ENCODE measurements at places on chromosomes 3 and 15. TPM values are rescaled to one million over a fixed set of nuclear protein-coding genes. Genes with fewer than 3 reads are reported as not detected.

DNA sequence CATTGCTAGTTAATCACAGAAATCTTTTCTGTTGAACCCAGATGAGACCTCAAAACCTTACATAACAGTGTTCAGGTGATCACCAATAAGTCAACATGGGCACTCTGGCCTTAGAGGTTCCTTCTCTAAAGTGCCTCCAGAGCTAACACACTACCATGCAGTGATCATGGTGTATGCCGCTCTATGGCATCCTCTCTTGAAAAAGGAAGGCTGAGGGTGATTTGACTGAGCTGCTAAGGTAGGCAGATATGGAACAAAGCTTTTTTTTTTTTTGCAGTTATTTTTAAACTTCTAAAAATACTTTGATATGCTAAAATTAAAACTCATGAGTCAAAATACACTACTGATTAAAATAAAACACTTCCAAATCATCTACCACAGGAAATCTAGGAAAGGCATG, 46.0 kb downstream of the IGF2BP2 start:
- DNase-seq = no peak

Gene P2RY12
- total RNA-seq = not detected

DNA sequence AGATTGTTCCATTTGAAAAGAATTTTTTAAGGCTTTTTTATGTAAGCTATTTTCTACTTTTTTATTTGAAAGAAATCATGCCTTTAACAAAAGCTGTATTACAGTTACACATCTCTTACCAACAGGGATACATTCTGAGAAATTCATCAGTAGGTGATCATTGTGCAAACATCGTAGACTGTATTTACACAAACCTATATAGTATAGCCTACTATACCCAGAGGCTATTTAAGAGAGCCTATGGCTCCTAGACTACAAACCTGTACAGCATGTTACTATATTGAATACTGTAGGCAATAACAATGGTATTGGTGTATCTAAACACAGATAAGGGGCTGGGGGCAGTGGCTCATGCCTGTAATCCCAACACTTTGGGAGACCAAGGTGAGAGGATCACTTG, 43.1 kb downstream of the PEAK1 start:
- DNase-seq = no peak

Gene MAP2K5
- 2.2 TPM for total RNA-seq

GRCh38 chr3:112709911-112710310, 69.0 kb upstream of the CCDC80 start:
- DNase-seq = no peak

GRCh38 chr3:136932978-136933772, 24.6 kb upstream of the IL20RB start:
- DNase-seq = no peak

GRCh38 chr3:58214484-58215316, 3.9 kb upstream of the DNASE1L3 start:
- DNase-seq = no peak

- DNase-seq = no peak
Observed at GRCh38 chr3:135020181-135020580, 225.1 kb downstream of the EPHB1 start.

Gene KATNBL1
- total RNA-seq = 54.4 TPM

DNA sequence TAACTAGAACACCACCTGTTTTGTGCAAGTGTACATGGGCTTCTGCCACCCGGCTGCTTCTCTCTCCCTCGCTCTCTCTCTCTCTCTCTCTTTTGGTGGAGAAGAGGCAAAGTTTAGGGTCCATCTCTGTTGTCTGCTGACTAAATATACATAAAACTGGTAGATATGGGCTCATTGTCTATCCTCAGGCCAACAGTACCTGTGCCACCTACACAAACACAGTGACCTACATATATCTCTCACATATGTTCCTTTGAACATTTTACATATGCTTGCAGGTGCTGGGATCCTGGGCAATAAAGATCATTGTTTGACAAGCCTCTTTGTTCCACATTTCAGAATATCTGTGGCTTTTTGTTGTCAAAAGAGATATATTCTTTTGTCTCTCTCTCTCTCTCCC, 256.3 kb upstream of the KCNH8 start:
- no peak for DNase-seq

DNA sequence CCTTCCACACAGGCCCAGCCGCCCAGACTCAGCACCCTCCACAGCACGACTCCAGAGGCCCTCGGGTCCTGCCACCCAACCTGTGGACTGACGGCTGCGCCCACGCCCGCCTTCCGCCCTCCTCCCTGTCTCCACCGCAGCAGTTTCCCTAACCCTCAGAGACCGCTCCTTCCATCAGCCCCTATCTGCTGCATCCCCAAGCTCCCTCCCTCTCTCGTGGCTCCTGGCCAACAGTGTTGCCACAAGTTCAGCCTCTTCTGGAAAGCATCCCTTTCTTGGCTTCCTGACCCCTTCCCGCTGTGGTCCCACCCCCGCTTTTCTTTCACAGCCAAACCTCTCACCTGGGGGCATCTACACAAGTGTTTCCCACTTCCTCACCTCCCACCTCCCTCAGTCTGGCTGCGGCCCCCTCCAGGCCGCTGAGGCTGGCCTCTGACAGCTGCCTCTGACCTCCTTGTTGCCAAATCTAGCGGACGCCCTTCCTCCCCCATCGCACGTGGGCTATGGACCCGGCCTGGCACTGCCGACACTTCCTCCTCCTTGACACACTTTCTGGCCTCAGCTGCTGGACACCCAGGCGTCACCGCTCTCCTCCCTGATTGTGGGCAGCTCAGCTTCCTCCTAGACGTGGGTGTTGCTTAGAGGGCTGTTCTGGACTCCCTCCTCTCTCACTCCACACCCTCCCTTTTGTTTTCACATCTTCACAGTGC, 168.8 kb upstream of the TLE3 start:
- DNase-seq = peak; percentile 76

Gene FOXB1
- 0.06 TPM for total RNA-seq

Gene ZNF662
- 0.30 TPM for total RNA-seq

DNA sequence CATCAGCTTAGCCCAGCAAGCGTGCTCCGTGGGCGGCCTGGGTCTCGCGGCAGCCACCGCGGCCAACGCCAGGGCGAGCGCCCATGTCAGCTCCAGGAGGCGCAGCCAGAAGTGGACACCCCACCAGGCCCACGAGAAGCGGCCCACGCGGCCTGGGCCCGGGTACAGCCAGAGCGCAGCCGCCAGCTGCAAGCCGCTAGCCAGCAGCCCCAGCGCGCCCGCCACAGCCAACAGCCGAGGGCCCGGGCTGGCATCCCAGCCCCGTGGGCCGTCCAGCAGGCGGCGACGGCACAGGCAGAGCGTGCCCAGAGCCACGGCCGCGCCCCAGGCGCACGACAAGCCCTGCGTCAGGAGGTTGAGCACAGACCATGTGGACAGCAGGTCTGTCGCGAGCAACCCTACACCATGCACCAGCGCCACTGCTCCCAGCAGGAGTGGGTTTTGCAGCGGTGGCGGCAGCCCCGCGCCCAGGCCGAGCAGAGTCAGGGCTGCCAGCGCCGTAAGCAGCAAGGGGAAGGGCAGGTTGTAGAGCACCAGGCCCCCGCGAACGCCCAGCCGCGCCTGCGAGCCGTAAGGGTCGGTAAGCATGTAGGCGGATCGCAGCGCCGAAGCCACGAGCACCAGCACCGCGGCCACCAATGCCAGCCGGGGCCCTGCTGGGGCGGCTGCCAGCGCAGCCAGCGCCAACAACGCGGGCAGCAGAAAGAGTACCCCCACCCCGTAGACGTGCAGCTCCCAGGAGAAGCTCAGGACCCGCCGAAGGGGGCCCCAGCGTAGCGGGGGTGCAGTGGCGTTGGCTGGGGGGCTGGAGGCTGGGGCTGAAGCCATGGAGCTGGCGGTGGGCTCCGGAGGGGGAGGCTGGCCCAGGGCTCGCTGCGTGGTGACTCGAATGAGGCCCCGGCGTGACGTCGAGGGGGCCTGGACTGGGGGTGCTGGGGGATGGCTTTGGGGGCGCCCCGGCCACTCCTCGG, 4.9 kb downstream of the PRRT3 start:
- peak; percentile 84 for DNase-seq

DNA sequence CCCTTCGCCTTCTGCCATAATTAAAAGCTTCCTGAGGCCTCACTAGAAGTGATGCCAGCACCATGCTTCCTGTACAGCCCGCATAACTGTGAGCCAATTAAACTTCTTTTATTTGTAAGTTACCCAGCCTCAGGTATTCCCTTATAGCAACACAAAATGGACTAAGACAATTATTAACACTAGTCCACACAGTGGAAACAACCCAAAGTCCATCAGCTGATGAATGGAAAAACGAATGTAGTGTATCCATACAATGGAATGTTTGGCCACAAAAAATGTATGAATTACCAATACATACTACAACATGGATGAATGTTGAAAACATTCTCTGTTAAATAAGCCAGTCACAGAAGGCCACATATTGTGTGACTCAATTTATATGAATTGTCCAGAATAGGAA, 22.5 kb upstream of the CTXND1 start:
- no peak for DNase-seq

DNA sequence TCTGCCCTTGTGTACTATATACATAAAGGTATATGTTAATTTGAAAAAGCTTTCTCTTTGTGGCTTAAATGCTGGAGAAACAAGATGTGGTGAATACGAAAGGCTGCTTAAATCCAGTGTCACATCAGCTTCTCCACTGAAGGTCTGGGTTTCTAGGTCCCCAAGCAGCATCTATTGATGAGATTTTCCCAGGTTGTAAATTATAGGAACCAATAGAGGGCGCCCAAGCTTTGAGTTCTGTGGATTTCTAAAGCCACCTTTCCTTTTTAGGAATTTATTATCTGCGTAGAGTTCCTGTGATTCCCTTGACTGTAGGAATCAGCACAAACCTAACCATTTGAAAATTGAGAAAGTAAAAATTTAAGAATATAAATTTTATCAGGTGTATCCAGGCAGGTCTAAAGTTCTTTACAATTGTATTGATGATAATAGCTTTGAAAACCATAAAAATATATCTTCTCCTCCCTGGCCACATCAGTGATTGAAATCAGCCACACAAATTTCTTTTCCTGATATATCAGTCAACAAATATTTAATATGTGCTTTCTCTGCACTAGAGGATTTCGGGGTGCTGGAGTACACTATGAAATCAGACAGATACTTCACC, 88.3 kb upstream of the ADAMTSL3 start:
- no peak for DNase-seq

DNA sequence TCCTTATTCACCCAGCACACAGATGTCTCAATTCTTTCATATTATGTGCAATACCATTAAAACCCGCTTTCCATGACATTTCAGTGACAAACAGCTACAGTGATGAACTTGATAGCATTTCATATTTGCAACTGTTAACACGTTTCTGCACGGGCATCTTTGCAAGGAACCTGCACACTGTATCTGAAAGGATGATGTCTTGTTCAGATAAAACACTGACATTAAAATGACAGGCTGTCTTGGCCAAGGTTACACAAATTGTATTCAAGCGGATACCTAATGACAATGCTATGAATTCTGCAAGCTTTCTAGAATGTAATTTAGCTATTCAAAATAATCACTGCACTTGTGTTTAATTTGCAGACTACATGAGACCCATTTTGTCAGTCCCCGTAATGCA, 529.2 kb downstream of the FOXP1 start:
- no peak for DNase-seq

Gene TLR9
- total RNA-seq = not detected

GRCh38 chr3:181683563-181683962, 28.2 kb upstream of the SOX2 start:
- no peak for DNase-seq

DNA sequence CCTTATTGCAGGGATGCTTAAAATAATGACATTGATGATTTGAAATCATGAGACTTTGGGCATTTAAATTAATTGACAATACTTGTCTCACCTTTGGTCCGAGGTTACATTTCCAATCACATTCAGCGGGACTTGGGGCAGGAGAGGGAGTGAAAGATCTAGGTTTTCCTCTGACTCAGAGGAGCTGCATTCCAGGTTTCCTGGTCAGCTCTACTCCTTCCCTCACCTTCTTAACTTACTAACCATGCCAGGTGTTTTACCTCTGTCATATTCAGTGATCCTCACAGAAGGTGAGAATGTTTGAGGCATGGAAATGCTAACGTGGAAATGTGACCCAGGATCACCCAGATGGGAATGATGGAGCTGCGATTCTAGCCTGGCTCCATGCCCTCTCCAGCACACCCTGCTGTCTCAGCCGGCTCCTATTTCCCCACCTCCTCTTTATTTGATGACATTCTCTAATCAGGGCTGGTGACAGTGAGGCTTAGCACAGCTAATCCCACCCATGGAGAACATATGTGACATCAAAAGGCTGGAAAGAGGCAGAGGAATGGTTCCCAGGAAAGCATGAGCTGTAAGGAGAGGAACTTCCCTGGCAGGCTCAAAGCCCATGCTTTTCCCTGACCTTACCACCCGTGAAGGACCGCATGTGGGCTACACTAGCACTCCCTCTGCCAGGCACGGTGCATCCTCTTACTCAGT, 38.7 kb downstream of the THSD4 start:
- no peak for DNase-seq

GRCh38 chr15:98548139-98548971, 100.0 kb upstream of the IGF1R start:
- peak; percentile 87 for DNase-seq

DNA sequence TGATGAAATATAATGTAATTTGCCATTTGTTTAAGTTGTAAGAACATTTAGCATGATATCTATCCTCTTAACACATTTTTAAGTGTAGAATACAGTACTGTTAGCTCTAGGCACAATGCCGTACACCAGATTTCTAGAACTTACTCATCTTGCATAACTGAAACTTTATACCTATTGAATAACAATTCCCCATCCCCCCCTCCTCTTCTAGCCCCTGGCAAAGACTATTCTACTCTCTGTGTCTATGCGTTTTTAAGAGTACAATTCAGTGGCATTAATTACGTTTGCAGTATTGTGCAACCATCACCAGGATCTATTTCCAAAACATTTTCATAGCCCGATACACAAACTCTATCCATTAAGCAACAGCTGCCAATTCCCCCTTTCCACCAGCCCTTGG, 261.7 kb downstream of the PLOD2 start:
- DNase-seq = no peak

DNA sequence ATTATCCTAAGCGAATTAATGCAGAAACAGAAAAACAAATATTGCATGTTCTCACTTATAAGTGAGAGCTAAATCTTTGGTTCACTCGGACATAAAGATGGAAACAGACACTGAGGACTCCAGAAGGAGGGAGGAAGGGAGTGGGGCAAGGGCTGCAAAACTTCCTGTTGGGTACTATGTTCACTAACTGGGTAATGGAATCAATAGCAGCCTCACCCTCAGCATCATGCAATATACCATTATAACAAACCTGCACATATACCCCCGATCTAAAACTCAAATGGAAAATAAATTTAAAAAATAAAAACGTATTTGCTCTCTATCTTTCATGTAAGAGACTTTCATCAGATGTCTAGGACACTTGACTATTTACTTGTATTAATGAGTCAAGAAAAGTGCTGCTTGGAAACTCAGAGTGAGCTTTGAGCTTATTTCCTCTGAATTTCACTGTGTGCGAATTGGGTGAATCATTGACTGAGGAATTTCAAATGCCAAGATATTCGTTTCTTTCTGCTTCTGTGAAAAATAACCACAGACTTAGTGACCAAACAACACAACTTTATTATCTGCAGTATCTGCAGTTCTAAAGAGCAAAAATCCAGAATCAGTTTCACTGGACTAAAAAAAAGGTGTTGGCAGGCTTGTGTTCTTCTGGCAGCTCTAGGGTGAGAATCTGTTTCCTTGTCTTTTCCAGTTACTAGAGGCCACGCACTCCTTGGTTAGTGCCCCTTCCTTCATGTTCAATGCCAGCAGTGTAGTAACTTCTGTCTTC, 18.4 kb downstream of the TM4SF18 start:
- peak; percentile 46 for DNase-seq

- no peak for DNase-seq
Observed at GRCh38 chr3:169931747-169932520, 20.6 kb downstream of the SAMD7 start.

GRCh38 chr3:5840056-5840455, 652.5 kb downstream of the EDEM1 start:
- DNase-seq = no peak

All from Daoy (cell line).